ENCODE measurements at places on chromosomes 7 and 10.

DNA sequence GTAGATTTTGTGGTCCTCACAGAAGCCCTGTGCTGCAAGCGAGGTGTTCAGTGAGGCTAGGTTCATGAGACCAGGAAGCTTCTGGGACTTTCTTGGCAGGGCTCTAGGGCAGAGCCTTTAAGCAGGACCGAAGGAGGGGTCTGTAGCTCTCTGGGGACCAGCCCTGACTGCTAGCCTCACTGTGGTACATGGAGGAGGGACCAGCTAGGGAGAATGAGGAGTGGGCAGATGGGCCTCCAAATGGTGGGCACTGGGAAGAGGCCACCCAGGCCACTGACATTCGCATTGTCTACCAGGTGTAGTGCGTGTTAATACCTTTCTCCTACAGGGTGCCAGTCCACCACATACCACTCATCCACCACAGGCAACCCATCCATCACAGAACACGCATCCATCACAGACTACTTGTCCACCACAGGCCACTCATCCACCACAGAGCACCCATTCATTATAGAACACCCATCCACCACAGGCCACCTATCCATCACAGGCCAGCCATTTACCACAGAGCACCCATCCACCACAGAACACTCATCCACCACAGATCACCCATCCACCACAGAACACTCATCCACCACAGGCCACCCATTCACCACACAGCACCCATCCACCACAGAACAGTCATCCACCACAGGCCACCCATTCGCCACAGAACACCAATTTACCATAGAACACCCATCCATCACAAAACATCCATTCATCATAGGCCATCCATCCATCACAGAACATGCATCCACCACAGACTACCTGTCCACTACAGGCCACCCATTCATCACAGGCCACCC, 31.6 kb upstream of the ZNF488 start:
- no peak for DNase-seq

- DNase-seq: no peak
Measured at GRCh38 chr10:128160297-128160711, 34.1 kb upstream of the MKI67 start.

GRCh38 chr7:951881-952547, 2.5 kb downstream of the ADAP1 start:
- DNase-seq: no peak

- DNase-seq: no peak
Measured at GRCh38 chr10:33334153-33334804, at the start of gene NRP1. Gene NRP1 (minus strand): TSS chr10:33334667. CDS start chr10:33334382, 285 bp downstream.

DNA sequence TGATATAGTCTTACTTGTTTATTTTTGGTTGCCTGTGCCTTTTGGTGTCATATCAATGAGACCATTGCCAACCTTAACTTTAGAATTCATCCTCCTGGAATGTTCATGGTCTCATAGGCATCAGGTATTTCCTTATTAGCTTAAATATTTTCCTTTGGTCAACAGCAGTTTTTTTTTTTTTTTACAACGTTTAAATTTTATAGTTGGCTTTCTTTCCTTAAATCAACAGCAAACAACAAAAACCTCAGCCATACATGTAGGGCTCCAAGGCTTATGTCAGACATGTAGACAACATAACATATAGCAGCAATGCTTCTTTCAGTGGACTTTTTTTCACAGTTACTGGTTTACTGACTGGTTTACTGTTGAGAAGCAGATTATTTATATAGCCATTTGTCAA, 22.7 kb downstream of the ENTPD7 start:
- no peak for DNase-seq

- no peak for DNase-seq
Measured at GRCh38 chr10:127978481-127978880, 71.6 kb downstream of the PTPRE start.

- DNase-seq: no peak
Measured at GRCh38 chr10:13439313-13440184, 89.3 kb downstream of the BEND7 start.

- DNase-seq: no peak
Measured at GRCh38 chr10:35274498-35275060, 61.7 kb upstream of the CCNY start.

GRCh38 chr10:69359594-69359993, 57.1 kb downstream of the TACR2 start:
- no peak for DNase-seq

DNA sequence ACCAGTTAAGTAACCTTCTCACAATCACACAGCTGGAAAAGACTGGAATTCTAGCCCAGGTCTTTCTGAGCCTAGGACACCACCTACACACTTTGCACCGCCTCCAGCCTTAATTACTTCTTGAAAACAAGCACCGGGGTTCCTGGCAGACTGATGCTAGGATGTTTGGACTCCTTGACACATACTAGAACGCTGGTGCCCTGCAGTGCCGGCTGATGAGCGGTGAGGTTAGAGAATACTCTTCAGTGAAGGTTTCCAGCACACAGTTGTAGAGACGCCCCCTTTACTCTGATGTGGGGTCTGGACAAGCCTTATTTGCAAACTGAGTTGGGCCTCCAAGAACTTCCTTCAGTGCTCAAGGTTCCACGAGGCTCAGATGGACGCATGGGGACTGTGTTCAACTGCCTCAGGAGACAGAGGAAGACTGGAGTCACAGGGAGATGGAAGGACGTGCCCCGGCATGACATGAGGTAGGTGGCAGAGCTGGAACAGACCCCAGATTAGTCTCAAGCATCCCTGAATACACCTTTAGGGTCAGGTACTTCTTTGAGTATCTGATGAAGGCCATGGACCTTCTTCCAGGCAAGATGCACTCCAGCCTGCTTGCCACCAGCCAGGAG, 89.6 kb downstream of the COBL start:
- no peak for DNase-seq

DNA sequence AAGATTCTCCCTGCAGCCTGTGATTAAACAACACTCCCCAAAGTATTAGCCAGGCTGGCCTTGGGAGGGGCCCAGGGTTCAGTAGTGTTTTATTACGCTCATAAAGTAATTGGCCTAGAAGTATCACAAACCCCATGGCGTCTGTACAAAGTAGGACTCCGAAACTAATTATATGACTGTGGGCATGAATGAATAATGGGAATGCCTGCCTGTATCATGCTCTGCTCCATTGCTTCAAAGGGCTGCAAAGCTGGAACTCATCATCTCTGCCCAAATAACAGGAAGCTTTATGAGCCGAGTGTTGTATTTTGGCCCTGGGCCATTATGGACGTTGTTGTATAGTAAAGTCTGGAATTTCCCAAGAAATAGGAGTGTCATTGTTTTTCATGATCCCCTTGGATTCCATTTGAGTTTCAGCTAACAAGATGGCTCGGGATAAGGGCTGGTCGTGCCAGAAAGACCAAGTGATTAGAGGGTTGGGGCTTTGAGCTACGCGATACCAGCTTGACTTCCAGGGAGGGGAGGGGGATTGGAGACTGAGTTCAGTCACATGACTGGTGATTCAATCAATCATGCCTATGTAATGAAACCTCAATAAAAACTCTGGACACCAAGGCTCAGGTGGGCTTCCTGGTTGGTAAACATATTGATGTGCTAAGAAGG, 65.3 kb upstream of the NPTX2 start:
- no peak for DNase-seq

DNA sequence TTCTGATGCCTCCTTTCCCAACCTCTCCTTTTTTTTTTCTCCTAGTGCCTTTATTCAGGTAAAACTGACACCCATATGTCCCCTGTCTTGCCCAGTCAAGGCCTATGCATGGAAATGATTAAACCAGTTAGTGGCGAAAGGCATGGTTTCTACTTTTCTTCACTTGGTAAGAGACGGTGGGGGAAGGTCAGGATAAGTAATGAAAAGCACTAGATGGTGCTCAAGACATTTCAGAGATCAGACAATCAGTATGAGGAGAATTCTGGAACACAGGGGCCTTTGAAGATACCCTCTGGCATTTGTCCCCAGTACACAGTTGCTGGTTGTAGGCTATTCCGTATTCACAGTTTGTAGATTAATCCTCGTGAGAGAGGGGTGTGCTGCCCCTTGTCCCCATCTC, 121.2 kb downstream of the RTKN2 start:
- no peak for DNase-seq

- DNase-seq: no peak
Measured at GRCh38 chr7:93719546-93719945, 145.0 kb upstream of the CALCR start.

DNA sequence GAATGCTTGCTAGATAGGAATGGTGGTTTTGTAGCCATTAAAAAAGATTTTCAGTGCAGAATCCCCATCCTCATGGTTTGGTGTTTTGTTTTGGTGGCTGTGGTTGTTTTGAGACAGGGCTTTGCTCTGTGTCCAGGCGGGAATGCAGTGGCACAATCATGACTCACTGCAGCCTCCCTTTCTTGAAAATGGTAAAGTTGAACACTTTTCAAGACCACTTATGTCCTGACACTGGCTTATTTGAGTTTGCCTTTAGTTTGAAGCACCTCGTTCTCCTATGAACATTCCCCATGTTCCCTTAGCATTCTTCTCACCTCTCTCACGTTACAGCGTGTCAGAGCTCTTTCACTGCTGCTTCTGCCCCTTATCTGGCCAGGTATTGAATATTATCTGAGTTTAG, 140.1 kb downstream of the LRRC4 start:
- no peak for DNase-seq

DNA sequence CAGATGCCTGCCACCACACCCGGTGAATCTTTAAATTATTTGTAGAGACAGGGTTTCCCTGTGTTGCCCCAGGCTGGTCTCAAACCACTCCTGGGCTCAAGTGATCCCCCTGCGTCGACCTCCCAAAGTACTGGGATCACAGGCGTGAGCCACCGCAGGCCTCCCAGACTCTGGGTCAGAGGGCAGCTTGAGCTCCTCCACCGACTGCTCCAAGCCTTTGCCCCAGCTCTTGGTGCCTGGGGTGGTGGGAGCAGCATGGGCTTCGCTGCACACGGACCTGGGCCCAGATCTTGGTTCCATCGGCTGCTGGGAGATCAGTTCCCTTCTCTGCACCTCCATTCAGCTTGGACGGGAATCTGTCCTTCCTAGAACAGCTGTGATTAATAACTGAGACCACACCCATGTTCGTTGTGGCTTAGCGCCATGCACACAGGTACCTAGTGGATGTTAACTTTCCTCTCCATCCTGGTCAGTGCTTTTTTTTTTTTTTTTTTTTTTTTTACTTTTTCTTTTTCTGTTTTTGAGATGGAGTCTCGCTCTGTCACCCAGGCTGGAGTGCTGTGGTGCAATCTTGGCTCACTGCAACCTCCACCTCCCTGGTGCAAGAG, 125.3 kb downstream of the CUX1 start:
- DNase-seq: no peak

DNA sequence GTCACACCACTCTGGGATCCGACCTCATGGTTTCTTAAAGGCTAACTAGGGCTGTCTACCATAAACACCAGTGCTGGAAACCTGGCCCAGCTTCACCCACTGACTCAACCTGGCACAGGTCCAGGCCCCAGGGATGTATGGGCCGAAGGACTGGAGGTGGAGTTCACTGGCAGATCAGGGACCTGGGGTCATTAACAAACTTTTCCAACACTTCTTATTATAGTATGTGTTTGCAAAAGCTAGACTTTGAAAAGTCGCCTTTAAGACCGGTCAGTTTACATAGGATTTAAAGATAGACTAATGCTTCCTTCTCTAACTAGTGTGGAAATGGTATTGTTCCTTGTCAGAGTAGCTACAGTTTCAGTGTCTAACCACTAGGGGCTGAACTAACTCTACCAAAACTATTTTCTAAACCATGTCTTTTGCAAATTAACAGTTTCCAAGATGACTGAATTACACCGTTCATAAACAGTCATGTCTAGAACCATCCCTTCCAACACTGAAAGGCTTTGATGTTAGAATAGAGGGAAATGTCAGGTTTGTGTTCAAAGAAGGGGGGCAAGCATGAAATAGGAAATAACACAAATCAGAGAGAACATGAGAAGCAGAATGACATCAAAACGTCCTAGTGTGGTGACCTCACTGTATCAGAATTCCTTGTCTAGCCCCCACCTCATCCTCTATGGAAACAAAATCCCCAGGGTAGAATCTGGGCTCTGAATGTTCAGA, 29.7 kb downstream of the STN1 start:
- DNase-seq: no peak

- DNase-seq: no peak
Measured at GRCh38 chr7:42858570-42858969, 53.3 kb downstream of the C7orf25 start.

GRCh38 chr7:95441042-95441823, 6.4 kb upstream of the PON2 start:
- no peak for DNase-seq

DNA sequence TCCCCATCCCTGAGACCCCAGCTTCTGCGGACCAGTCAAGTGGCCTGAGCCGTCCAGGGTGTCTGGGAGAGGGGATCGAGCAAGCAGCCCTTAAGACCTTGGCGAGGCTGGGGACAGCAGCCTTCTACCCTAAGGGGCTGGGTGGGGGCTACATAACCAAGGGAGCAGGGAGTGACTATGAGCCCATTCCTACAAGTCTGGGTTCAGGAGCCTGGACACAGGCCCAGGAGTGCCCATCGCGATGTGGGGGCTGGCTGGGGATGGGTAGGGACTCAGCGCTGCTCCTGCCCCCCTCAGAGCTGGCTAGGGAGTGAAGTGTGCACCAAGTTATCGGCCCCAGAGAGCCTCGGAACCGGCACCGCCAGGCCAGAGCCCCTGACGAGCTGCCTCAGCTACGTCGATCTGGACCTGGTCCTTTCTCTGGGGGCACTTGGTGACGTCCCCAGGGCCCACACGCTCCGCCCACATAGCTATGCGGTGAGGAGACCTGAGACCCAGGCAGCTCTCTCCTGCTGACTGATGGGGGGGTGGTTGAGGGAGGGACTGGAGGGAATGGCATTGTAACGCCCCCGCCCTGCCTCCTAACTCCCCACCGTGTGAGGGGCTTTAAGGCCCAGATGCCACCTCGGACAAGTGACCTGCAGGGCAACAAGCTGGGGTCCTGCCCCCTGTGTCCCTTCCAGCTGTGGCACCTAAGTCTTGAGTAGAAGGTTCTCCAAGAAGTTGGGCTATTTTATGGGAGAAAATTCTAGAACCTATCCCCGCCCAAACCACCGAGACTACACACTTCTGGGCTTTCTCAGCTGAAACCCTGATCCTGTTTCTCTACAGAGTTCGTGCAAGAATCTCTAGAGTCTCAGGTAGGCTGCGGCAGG, 2.5 kb downstream of the SAP25 start:
- no peak for DNase-seq

GRCh38 chr7:7789551-7789988, 71.2 kb upstream of the RPA3 start:
- no peak for DNase-seq

GRCh38 chr10:109103278-109103677, 820.0 kb downstream of the XPNPEP1 start:
- DNase-seq: no peak

DNA sequence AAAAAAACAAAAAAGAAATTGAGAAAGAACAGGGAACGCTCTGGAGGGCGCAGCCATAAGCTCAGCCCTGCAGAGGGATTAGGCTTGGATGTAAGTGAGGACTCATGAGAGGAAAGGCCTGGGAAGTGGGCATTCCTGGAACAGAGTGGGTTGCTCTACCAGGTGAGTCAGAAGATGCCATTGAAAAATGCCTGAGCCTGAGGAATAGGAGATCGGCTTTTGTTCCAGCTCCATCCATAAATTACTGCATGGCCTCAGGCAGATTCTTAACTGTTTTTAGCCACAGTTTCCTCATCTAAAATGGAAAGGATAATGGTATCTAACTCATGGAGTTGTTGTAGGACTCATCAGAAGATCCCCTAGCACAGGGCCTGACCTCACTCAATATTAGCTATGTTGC, 1.1 kb upstream of the RGR start:
- no peak for DNase-seq

Measured in activated CD8-positive, alpha-beta memory T cell treated with anti-CD3 and anti-CD28 coated beads for 1 hour (primary cell).